Activated effector memory CD4-positive, alpha-beta T cell treated with anti-CD3 and anti-CD28 coated beads, Interleukin-2, amount 50 U/mL, for 16 hours (primary cell): ENCODE measurements at places on chromosomes 1 and 21.

- no peak for DNase-seq
Measured at GRCh38 chr1:156387870-156388173, 18.8 kb downstream of the RHBG start.

GRCh38 chr1:94501935-94502334, 39.6 kb downstream of the F3 start:
- no peak for DNase-seq

GRCh38 chr1:115877511-115877910, 36.6 kb upstream of the NHLH2 start:
- DNase-seq, result no peak

- DNase-seq, result no peak
Measured at GRCh38 chr1:153538315-153538821, 2.4 kb downstream of the S100A5 start.

DNA sequence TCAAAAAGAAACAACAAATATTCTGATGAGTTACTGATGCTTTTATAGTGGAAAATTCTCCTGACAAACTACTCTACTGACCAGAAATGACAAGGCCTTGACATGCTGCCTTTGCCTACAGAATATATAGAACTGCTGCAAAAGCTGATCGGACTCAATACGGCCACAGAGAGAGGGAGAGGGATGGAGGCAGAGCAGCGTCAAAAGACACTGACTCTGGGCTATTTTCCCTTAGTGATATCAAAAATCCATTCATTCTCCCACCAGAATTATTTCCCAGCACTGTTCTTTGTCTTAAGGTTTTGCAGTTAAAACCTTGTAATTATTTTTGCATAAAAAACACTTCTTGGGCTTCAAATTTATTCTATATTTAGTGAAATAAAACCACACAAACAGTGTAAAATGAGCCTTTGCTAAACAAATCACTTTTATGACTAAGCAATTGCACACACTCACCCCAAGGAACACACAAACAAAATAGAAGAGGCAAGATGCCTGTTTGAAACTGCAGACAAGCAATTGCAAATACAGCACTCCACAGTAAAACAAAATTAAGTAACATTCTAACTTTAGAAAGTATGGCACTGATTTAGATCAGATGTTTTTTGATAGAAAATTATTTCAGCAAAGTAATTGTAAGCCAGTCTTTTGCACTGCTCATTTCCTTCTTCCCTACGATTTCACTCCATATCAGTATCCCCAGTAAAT, 1036.4 kb downstream of the ADGRL2 start:
- no peak for DNase-seq

DNA sequence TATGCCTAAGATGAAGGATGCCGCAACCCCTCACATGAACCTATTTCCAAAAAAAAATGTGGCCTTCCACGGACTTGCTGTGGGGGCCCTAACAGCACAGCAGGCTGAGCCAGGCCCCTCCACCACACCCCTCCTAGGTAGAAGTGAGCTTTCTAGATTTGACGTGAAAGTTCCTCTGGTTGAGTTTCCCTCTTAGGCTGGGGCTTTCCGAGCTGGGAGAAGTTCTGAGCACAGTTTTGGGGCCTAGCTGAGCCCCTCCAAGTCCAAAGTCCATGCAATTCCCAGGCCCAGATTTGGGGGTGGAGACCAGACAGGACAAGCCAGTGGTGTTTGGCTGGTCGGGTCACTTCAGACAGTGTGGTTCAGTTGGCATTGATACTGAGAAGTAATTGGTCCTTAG, 13.8 kb upstream of the PHLDA3 start:
- DNase-seq, result no peak

DNA sequence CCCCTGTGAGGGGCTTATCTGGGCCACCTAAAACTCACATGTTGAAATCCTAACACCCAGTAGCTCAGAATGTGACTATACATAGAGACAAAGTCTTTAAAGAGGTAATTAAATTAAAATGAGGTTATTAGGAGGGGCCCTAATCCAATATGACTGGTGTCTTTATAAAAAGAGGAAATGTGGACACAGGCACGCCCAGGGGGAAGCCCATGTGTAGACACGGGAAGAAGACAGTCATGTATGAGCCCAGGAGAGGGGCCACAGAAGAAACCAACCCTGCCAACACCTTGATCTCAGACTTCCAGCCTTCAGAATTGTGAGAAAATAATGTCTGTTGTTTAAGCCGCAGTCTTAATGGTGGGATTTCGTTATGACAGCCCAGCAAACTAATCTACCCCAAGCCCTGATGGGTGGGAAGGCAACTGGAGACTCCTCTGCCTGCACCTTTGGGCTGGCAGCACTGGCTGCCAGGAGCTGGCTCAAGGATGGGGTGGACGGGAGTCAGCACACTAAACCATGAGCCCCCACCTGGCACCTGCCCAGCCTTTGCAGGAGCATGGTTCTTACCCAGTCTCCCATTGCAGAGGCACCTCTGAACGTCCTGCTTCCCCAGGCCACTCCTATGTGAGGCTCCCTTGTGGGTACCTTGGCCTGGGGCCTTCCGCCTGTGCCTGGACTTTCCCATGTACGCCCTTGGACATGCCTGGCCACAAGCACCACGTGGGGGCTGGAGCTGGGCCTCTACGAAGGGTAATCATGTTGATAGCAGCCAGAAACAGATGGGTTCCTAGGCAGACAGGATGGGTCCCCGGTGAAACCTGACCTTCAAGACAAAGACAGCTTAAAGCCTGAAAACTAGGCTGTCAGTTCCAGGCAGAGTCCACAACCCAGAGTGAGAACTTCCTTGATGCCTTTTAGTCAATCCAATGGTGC, 57.1 kb upstream of the DMRTB1 start:
- no peak for DNase-seq

- DNase-seq, result no peak
Measured at GRCh38 chr21:35484851-35485250, 435.7 kb upstream of the RUNX1 start.

DNA sequence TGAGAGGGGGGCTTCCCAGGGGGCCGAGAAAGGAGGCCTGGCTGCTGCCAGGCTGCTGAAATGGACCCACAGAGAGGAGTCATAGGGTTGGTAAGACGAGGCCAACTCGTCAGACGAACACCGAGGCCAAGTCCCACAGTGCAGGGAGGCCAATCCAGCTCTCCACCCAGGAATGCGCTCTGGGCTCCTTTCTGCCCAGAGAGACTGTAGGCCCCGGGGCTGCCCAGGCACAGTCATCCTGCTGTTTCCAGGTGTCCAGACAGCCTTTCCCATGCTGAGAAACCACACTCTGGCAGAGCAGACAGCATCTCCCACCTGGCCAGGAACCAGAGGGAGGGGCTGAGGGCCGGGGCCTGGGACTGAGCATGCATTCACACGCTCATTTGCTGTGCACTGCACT, 26.7 kb upstream of the RSPO1 start:
- DNase-seq, result no peak
